ENCODE measurements at places on chromosomes 12 and 14.
A peak's percentile ranks its signal among the peaks of the same experiment; 100 is the strongest.

- peak; percentile 62 for DNase-seq
These were observed 110.0 kb downstream of the CCDC60 start for GRCh38 chr12:119444462-119445044.

DNA sequence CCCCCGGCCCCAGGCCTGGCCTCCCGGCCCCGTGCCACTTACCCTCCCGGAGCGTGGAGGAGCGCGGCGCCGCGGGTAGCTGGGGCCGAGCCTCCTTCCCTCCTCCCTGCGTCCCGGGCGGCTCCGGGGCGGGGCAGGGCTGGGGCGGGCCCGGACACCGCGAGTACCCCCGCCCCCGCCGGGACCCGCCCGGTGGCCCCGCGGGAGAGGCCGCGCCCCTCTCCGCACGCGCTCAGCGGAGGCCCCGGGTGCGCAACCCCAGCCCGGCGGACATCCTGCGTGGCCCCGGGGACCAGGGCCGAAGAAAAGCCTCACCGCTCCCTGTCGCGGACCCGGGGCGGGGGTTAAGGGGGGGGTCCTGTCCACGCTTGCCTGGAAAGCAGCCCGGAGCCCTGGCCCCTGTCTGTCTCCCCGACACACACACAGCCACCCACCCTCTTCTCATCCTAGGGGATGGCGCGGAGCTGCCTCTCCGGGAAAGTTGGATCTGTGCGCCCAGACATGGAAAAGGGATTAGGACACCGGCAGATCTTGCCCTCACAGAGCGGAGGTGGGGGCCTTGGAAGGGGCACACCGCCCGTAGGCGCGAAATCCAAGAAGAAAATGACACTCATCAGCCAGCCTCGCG is at the start of gene SYNE3:
Gene SYNE3 (minus strand): TSS at position 97 of the 628 bp plus-strand sequence. CDS start 40,829 bp downstream, outside the sequence.
- DNase-seq = peak; percentile 80

- DNase-seq = no peak
These were observed 18.6 kb upstream of the CRIP2 start for GRCh38 chr14:105455766-105456660.

- no peak for DNase-seq
These were observed 280.3 kb upstream of the DIO2 start for GRCh38 chr14:80491650-80492049.

DNA sequence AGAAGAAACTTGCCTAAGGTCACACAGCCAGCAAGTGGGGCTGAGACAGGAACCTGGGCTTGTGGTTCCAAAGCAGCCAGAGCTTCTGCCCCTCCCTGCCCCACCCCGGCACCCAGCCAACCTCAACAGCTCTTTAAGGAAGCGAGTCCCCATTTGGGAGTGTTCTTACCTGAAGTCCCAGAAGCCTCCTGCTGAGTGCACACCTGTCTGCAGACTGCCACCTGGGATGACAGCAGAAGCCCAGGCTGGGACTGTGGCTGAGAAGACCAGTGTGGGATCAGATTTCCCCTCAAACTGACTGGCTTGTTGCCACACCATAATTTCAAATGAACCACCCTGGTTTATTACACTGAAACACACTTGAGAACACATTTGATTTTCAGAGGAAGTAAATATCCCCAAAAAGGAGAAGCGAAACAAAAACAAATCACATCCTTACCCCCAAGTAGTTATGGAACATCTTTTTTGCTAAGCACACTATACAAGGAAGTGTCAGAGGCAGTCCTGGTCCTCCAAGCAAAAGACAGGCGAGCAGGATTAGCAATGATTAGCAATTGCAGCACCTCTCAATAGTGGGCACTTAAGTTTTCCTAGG is 6.3 kb upstream of the RIN3 start:
- no peak for DNase-seq

DNA sequence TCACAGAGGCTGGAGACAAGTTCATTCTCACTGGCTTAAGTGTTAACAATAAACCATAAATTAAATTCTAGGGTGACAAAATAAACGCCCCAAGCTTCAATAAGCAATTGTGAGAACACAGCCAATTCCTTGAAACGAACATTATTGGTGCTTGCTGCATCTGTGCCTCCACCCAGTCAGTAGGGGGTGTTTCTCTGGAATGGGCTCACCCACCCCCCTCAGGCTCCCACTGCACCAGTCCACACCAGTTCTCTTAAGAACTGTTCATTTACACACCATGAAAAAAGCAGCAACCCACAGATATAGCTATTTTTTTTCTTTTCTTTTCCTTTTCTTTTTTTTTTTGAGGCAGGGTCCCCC is 34.7 kb downstream of the CDC42BPB start:
- no peak for DNase-seq

- no peak for DNase-seq
These were observed 86.9 kb downstream of the STAB2 start for GRCh38 chr12:103673891-103674375.

GRCh38 chr12:117053597-117054201 is 45.5 kb downstream of the TESC start:
- no peak for DNase-seq

GRCh38 chr12:4288296-4289131 is 15.0 kb downstream of the CCND2 start:
- no peak for DNase-seq

- DNase-seq = no peak
These were observed 414.4 kb downstream of the FUT8 start for GRCh38 chr14:65826946-65827345.

- no peak for DNase-seq
These were observed 1.5 kb upstream of the KTN1 start for GRCh38 chr14:55578511-55578910.

DNA sequence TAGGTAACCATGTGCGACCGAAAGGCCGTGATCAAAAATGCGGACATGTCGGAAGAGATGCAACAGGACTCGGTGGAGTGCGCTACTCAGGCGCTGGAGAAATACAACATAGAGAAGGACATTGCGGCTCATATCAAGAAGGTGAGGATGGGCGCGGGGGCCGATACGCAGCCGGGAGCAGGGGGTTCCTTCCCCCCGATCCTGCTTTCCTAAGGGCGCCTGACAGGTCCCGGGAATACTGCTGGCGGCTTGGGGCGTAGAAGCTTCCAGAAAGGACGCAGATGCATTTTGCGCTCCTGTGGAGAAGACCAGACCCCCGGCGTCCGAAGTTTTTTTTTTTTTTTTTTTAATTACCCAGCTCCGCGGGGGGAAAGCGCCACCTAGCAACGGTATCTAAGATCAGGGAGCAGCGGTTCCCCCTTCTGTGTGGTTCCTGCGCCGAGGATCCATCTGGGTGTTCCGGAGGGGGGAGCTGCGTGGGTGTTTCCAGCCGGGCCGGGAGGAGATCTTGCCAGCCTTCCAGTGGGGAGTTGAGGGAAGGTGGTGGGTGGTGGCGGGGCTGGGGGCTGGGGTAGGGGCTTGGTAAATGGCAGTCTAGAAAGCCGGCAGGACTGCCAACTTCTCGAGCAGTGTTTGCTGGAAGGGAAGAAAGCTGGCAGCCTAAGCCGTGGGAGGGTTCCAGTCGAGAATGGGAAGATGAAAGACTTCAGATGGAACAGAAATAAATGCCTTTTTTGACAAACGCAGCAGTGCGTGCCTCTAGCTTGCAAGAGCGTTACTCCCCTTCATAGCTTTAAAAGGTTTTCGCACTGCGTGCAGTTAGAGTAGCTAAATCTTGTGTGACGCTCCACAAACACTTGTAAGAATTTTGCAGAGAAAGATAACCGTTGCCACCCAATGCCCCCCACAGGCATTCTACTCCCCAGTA is 764 bp downstream of the DYNLL1 start:
- peak; percentile 49 for DNase-seq

DNA sequence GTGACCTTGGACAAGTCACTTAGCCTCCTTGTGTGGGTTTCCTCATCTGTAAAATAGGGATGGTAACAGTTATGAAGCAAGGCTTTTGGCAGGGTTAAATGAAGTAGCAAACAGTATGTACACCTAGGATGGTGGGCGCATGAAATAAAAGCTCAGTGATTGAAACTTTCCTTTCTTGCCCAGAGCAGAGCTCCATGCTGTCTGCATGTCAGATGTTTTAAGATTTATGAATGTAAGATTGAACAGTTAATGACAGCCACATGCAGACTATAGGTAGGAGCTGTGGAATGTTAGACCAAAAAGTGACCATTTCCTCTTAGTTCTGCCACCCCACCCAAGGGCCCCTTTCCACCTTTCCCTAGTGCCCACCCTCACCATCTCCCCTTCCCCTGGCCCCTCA is 12.1 kb downstream of the ITGB7 start:
- no peak for DNase-seq

GRCh38 chr12:114311974-114312373 is 94.0 kb downstream of the TBX5 start:
- DNase-seq = no peak

GRCh38 chr12:53230108-53230845 is 1.7 kb downstream of the RARG start:
- no peak for DNase-seq

GRCh38 chr12:107493666-107494065 is 191.9 kb upstream of the PWP1 start:
- DNase-seq = no peak

DNA sequence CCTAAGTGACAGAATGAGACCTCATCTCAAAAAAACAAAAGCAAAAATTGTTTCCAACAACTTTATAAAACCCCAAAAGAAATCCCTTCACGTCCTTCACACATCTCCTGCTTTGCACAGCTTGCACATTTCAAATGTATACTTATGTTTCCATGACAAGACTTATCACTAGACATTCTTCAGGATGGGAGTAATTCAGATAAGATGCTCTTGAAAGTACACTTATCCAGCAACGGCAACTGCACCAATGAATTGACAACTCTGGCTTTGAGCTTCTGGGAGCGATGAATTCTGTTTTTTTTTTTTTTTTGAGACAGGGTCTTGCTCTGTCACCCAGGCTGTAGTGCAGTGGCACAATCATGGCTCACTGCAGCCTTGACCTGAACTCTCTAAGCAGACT is 30.8 kb upstream of the AKAP5 start:
- DNase-seq = no peak

DNA sequence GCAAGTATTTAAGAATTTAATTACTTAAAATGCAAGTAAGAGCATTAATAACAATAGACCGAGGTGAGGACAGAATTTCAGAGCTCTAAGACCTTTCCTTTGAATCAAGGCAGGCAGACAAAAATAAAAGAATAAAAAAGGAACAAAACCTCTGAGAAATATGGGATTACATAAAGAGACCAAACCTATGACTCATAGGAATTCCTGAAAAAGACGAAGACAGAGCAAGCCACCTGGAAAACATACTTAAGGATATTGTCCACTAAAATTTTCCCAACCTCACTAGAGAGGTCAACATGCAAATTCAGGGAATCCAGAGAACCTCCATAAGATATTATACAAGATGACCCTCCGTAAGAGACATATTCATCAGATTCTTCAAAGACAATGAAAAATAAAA is 325.1 kb downstream of the AEBP2 start:
- no peak for DNase-seq

DNA sequence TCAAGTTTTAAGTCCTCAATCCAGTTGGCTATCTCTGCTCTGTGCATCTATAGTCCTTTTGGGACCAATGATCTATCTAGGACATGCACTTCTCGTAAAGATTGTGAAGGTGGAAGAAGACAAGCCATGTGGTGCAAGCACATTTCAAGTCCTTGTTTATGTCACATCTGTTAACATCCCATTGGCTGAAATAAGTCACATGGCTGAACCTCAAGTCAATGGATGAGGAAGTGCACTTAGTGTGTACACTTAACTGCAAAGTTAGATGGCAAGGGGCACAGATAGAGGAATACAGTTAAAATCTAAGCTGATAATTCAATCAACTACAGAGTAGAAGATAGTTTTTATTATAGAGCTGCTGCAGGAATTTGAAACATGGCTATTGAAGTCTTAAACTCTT is 362.8 kb upstream of the TBX3 start:
- DNase-seq = no peak

DNA sequence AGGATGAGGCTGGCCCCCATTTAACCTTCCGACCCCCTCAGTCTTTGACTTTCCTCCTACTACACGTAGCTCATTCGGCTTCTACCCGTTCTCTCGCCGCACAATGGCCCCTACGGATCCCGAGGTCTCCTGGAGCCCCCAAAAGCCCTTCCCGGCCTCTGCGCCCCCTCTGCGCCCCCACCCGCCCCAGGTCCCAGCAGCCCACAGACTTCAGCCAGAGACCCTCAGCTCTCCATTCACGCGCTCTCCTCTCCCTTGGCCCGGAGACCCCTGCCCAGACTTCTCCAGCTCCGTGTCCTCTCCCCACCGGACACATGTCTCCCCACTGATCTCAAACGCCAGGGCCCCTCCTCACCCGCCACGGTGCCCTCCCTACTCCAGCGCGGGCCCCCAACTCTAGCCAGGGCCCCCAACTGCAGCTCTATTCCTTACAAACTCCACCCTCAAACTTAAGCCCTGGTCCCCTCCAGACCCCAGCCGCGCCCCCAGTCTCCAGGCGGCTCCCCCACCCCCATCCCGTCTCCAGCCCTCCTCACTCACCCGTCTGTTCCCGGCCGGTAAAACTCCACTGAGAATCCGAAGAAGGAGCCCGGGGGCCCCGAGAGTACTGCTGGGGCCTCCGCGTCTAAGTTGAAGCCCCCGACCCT is 502 bp downstream of the ITGA5 start:
- DNase-seq = no peak

Data from activated CD4-positive, alpha-beta T cell treated with anti-CD3 and anti-CD28 coated beads, Interleukin-10, Interleukin-2, amounts not matched to agents 100 ng/mL and 50 ng/mL, durations not matched to agents 16 hours and 8 hours (primary cell).